WERI-Rb-1 (cell line): ENCODE measurements at places on chromosomes 12 and 14.

DNA sequence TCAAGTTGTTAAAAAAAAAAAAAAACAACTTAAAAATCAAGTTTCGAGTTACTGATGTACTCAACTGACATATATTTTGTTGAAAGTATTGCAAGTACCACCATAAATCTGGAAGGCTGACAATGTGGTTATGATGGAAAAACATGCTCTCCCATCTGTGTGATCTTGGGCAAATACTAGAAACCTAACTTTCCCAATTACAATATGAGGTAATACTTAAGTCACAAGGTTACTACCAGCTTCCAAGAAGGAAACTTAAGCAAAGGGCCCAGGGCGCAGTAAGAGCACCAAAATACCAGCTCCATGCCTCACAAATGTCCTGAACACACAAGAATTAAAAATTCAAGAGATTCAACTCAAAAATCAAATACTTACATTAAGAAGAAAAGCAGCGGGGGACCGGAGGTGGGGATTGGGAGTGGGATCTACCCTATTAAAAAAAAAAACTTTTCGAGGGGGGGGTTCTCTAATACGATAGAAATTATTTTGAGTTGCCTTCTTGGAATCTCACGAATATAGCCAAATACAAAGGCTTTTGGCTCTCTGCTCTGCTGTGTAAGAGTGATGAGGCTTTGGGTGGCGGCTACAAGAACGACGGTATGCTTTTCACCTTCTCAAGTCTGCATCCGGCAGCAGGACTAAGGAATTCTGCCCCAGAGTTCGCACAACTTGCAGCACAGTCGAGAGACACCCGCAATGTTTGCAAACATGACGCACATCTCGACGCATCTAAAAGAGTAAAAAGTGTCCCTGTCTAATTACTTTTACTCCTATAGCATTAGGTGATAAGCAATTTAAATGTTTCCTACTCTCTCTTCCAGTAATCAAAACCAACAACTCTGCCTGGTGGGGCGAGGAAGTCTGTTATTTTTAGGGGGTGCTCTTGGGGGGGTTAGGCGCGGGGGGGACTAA lies 1.1 kb downstream of the SAV1 start:
- peak; percentile 16 for DNase-seq

GRCh38 chr14:99537399-99537798 lies 56.2 kb downstream of the CCNK start:
- no peak for DNase-seq

GRCh38 chr14:92959189-92959531 lies 36.2 kb downstream of the CHGA start:
- peak; percentile 95 for DNase-seq

DNA sequence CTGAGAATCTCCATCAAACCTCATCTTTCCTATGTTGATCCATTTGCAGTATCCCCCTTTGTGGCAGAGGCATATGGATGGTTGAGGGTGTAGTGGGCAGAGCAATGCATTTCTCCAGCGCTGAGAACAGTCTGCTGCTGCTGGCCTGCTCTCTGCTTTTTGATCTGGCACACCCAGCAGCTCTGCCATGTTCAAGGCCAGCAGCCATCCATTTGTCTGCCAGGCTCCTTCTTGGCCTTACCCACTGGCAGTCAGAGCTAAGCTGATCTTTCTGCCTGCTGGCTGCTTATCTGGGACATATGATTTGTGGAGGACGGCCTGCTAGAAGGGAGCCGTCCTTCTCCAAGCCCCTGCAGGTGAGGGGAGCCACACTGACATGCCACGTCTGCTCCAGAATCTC lies 17.0 kb downstream of the NPC2 start:
- DNase-seq: peak; percentile 41

DNA sequence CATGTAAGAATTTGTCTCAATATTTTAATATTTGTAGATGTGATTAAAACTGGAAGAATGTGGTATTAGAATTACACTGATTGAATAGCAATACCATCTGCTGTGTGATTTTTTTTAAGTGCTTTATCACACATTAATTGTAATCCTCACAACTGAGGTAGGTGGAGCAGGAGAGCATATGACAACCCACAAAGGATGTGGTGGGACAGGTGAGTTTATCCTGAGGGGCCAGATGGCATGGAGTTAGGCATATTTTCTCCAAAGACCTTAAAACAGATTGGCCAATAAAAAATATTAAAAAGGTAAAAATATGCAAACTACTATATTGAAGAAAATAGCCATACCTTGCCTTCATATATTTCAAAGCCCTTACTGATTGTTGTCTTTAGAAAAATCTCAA lies 7.8 kb downstream of the LRRC10 start:
- no peak for DNase-seq

DNA sequence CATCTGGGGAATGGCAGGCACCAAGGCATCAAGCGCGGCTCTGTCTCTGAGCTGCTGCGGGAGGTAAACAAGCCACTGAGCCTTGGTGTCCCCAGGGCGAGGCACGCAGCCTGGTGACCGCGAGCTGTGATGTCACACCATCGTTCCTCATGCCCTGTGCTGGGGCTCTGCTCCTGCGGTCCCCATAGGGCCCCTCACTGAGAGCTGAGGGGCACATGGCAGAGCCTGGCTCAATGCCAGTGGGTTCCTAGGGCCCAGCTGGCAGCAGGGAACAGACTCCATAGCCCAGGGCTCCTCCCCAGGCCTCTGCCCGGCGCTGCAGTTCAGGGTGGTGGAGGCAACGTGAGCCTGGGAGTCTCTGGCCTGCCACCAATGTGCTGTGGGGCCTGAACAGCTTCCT lies 22.6 kb downstream of the CHGA start:
- DNase-seq: no peak

GRCh38 chr14:98182393-98183055 lies 1089.5 kb downstream of the BCL11B start:
- DNase-seq: no peak

- DNase-seq: peak; percentile 96
These were observed at the start of gene BICDL1 for GRCh38 chr12:119988472-119989360. BICDL1 (plus strand) TSS chr12:119989236; CDS start chr12:119989869, 633 bp downstream.

- DNase-seq: peak; percentile 3
These were observed 57.6 kb downstream of the BEGAIN start for GRCh38 chr14:100529561-100530031.

- no peak for DNase-seq
These were observed 224.8 kb downstream of the SLC16A7 start for GRCh38 chr12:59820594-59821011.

DNA sequence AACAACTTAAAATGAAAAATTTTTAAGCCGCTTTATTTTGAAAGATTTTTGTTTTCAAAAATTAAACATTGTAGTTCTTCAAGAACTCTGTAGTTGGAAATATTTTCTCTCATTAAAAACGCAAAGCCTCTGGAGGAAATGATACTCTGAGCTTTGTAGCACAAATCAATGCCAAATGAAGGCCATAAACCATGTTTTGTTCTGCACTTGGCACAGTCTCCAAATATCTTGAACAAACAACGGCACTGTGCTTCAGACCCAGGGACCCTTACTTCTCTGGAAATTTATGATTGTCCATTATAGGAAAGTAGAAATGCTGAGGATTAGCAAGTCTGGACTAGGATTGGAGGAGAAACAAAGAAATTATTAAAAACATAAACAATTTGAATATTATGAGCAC lies 160.8 kb upstream of the BMP4 start:
- no peak for DNase-seq

GRCh38 chr14:32941668-32942065 lies 3.0 kb downstream of the NPAS3 start:
- DNase-seq: no peak

- DNase-seq: no peak
These were observed 30.8 kb upstream of the ZFP36L1 start for GRCh38 chr14:68823434-68824206.

- no peak for DNase-seq
These were observed 28.5 kb downstream of the PRPF40B start for GRCh38 chr12:49651855-49652254.
